ENCODE measurements at places on chromosomes 13 and 19.

DNA sequence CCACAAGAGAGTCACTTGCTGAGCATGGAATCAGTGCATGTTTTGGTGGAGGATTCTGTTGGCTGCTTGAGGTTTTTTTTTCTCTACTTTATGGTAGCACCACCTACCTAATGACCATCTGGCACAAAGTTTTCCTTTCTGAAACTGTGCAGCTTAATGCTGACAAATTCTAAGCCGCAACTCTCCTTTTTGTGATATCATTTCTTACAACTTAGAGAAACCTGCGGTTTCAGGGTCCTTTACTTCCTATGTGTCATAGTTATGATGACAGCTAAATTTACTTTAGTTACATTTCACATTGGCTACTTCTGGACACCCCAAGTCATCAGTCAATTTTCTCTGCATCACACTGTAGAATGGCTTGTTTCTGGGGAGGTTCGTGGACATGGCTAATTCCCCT lies 115.4 kb upstream of the TMTC4 start:
- DNase-seq: peak; percentile 11

DNA sequence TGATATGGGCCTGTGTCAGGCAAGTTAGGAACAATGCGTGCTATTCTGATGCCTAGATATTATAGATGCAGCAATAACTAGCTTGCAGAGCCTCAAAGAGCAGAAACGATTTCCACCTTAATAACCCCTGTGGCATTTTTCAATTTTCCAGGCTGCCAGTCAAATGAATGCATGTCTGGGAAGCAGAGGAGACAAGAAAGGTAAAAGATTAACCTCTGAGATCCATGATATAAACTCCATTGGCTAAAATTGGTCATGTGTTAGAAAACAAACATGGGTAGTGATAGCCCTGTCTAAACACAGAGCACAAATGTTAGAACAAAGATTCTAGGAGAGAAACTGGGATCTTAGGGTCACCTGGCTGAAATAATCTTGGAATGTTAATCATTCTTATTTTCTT lies 811.1 kb downstream of the DIAPH3 start:
- no peak for DNase-seq

- DNase-seq: peak; percentile 56
Observed at GRCh38 chr13:35283856-35284255, 192.6 kb downstream of the MAB21L1 start.

DNA sequence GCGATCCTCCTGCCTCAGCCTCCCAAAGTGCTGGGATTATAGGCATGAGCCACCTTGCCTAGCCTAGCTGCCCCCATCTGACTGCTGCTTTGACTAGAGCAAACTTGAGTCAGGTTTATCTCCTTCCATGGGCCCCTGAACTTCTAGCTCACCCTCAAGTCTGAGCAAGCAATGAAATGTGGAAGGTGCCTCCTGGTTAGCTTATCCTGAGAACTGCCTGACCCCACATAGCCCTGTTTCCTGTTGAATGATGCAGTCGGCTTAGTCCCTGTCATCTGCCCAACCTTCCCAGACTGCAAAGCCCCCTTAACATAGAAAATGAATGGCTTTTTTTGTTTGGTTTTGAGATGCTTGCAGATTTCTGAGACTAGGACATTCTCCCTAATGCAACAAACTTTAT lies 8.9 kb upstream of the TMEM160 start:
- peak; percentile 46 for DNase-seq

- peak; percentile 93 for DNase-seq
Observed at GRCh38 chr13:23673354-23673753, 103.1 kb downstream of the TNFRSF19 start.

DNA sequence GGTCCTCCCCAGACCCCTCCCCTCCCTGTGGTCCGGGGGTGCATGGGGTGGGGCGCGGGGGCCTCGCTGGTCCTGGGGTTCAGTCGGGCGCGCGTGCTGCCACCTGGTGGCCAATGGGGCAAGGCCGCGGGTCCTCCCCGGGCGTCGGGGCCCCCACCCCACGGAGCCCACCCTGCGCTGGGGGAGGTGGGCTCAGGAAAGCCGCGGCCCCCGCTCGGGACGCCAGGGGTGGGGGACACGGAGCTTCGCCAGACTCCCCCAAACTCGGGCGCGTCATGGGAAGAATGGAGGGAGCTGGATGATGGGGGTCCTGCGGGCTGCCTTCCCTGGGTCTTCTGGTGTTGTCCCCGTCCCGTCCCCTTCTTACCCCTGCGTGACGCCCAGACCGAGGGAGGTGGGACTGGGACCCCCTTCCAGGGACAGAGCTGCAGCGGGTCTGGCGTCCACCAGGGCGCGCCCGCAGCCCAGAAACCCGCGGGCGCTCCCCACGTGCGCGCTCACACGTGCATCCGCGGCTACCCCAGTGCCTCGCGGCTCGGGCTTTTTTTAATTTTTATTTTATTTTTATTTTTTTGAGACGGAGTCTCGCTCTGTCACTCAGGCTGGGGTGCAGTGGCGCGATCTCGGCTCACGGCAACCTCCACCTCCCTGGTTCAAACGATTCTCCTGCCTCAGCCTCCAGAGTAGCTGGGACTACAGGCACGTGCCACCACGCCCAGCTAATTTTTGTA lies 19.8 kb upstream of the TCF3 start:
- DNase-seq: peak; percentile 57

GRCh38 chr19:498977-499623 lies 2.8 kb downstream of the MADCAM1 start:
- DNase-seq: no peak

- DNase-seq: peak; percentile 62
Observed at GRCh38 chr13:110137680-110138009, 169.3 kb downstream of the COL4A1 start.

DNA sequence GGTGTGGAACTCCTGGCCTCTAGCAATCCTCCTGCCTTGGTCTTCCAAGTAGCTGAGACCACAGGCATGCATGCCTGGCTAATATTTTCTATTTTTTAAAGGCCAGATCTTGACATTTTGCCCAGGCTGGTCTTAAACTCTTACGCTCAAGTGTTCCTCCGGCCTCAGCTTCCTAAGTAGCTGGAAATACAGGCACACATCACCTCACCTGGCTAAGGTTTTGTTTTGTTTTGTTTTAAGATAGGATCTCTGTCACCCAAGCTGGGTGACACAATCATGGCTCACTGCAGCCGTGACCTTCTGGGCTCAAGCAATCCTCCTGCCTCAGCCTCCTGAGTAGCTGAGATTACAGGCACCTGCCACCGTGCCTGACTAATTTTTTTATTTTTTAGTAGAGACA lies 5.5 kb upstream of the RLN3 start:
- no peak for DNase-seq

DNA sequence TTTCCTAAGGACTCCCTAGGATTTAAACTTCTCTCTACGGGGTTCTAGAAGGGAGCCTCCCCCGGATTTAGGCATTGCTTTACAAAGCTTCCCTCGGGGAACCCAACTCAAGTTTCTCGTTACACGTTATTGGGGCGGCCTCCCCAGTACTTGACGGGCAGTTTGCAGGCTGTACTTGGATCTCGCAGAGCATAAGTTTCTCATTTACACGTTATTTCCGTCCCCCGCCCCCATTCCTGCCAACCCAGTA lies 584 bp downstream of the SMG9 start:
- no peak for DNase-seq

DNA sequence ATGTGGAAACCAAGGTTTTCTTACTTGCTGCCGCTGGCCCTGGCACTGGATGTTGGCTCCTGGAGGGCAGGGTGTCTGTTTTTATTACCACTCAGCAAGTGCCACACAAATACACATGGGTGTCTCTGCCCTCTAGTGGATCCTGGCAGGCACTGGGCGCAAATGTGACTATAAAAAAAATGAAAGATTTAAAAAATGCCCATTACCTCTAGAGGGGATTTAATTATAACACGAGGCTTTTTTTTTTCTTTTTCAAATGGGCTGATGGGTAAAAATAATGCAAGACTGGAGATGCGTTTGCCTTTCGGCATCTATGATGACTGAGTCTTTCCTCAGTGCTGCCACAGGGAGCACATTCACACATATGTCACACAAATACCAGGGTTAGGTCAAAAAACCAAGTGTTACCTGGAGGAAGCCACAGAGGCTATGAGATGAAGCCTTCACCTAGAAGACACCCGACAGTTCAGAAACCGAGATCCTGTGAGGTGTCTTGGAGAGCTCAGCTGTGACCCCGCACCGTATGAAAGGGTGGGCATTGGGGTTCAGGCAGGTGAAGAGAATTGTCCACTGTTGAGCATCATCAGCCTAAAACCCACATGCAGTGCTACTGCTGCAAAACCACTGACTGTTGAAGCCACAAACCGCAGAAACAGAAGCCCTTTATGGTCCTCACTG lies 25.7 kb downstream of the CHAMP1 start:
- peak; percentile 68 for DNase-seq

DNA sequence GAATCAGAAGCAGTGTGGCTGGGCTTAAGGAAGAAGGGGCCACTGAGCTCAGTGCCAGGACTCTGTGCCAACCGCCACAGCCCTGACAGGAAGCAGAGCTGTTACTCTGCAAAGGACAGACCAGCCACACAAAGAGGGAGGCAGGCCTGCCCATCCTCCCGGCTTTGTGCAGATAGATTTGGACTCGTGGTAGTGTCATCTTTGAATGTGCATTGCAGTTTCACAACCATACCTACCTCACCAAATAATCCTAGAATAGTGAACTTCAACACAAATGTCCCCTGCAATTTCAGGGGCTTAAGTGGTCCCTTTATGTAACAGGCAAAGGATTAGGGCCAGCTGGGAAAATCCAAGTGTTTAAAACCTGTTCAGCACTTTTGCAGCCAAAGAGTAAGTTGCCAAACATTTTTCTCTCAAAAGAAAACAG lies 55.1 kb upstream of the CLDN10 start:
- DNase-seq: no peak

GRCh38 chr13:93996481-93996880 lies 483.0 kb downstream of the DCT start:
- no peak for DNase-seq

DNA sequence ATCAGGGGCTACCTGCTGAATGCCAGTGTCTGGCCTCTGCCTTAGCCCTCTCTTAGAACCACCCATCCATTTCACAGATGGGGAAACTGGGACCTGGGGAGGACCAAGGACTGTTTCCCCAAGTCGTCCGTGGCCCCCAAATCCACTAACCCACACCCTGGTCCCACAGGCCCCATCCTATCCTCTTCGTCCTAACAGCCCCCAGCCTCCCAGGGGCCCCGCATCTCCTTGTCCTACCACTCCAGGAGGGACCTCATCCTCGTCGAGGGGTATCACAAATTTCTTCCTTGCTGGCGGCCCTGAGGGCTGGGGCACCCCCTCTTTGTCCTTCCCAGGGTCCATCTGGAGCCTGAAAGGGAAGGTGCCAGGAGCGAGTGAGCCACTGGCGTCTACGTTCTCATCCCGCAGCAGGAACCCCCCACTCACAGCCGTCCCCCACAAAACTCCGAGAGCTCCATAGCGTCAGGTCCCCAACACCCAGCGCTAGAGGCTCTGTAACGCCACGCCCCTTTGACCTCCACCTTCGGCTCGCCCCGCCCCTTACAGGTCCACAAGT lies 606 bp downstream of the ERCC1 start:
- no peak for DNase-seq

DNA sequence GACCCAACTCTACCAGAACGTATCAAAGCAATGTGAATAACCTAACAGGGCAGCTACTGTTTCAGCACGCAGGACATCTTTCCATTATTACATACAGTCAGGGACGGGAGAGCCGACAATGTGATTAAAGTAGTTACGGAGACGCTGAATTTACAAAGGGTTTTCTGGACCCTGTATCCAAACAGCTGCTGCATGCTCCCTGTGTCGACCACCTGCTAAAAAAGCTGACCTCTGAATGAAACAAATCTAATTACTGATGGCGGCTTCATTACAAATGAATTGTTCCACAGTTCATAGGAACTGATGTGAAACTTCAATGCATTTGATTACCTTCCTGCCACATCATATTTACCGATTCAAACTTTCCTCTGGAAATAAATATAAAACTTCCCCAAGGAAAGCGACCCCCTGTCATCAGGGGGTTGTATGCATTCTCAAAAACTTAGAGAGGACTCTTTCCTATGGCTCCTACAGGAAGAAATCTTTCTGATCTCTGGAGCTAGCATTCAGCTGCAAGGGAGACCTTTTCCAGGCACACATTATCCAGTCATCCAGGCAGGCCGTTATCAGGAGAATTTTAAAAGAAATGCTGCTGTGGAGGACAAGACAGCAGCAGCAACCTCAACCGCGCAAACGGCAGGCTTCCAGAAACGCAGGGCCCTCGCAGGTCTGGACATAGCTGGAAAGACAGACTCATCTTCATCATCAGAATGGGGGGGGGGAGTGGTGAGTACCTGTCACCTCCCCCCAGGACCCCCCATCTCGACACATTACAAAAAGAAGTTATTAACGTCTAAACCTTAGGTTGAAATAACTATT lies 3.1 kb downstream of the EFNB2 start:
- DNase-seq: peak; percentile 52

GRCh38 chr19:17021793-17022590 lies 4.6 kb downstream of the CPAMD8 start:
- DNase-seq: peak; percentile 70

GRCh38 chr13:46339035-46339666 lies 47.9 kb downstream of the RUBCNL start:
- peak; percentile 70 for DNase-seq

GRCh38 chr13:111384441-111385182 lies 64.2 kb downstream of the TEX29 start:
- DNase-seq: no peak

GRCh38 chr13:84686973-84687372 lies 804.7 kb upstream of the SLITRK1 start:
- DNase-seq: no peak

- DNase-seq: no peak
Observed at GRCh38 chr19:38448225-38448624, 14.7 kb downstream of the RYR1 start.

DNA sequence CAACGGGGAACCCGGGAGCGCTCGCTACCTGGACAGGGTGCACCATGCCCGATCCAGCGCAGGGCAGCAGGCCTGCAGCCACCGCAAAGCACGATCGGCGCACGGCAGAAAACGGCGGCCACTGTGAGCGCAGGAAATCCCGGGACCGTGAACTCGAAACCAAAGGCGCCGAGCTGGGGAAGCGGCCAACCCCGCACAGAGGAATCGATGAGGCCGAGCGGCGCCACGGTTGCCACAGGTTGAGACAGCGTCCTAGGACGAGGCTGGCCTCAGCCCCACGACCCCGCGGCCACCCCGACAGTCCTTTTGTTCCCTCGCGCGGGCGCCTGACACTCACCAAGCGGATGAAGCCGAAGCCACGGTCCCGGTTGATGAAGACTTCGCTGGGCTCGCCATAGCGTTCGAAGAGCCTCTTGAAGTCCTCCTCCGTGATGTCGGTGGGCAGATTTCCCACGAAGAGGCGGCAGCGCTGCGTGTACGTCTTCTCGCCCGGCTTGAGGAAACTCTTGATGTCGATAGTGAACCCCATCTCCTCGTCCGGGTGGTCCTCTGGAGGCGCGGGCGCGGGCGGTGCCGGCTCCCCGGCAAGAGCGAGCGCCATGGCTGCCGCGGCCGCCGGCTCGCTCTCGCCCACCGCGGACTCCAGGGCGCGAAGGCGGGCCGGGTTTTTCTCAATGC lies 557 bp downstream of the PSPC1 start:
- DNase-seq: peak; percentile 60

- DNase-seq: no peak
Observed at GRCh38 chr13:25422153-25422552, 50.4 kb downstream of the ATP8A2 start.
